ENCODE measurements at places on chromosomes 6 and 20.

GRCh38 chr20:20747298-20747697 is 34.9 kb upstream of the RALGAPA2 start:
- DNase-seq = no peak

DNA sequence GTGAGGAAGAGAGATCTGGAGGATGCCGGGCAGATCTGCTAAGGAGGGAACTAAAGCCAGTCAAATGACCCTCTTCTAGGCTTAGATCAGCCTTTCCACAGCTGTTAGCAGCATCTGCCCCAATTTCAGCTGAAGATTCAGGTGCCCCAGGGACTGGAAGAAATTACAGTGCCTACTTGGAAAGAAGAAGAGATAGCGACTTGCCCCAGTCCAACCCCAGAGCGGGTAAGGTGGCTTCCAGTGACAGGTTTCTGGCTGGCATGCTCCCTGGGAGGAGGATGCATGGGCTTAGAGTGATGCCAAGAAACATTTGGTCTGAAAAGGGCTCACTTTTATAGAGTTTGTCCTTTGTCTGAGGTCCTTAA is 620 bp downstream of the TJAP1 start:
- DNase-seq = no peak

GRCh38 chr20:21562656-21563055 is 48.8 kb upstream of the NKX2-2 start:
- DNase-seq = no peak

- DNase-seq = peak; percentile 55
Measured at GRCh38 chr20:62921119-62921687, 5.1 kb downstream of the DIDO1 start.

- DNase-seq = no peak
Measured at GRCh38 chr20:58229198-58229798, 845 bp upstream of the ANKRD60 start.

DNA sequence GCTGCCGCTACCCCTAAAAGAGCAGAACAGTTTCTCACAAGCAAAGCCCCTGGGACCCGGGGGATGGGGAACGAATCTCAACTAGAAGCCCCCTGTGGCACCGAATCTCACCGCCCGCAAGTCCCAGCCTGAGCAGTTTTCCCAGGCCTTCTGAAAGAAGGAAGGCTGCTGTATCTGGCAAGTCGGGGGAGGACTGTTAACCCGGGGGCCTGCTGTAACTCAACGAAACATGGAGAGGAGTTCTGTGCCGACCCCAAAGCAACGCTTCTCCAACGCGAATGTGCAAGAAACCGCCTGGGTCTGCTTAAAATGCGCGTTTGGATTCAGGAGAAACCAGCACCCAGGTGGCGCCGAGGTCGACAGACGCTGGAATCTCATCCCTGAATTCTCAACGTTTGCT is 34.2 kb downstream of the DLL1 start:
- no peak for DNase-seq

DNA sequence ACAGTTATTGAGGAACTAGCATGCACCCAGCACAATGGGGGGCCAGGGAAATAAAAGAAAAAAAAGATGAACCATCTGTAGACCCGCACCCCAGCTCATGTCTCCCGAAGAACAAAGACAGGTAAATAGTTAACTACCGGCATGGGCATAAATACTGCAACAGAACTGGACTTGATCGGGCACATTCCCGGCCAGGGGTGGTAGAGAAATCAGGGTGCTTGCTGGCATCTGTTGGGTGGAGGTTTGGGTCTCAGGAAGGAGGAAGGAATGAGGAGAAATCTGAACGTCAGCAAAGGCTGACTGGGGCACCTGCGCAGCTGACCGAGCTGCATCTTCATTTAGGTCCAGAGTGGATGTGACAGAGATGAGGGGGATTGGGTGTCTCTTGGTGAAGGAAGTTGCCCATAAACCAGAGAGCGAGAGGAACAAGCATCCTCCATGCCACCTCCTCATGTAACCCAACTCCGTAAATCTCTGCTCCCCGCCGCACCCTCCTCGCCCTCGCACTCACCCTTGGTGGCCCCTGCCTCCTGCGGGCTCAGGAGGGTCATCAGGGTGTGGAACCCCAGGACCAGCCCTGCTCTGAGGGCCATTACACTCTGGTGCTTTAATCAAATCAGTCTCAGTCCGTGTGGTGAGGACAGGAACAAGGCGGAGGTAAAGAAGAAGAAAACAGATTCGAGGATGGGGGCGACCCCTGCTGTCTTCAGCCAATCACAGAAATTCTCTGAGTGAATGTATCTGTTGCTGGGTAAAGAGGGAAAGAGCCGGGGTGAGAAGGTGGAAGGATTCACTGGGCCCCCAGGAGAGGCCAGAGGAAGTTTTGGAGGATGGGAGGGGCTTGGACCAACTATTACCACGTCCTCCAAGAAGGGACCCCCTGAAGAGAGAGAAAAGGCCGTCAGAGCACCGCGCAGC is at the start of gene HLA-DOA:
Gene HLA-DOA, minus strand, starts transcription at position 648 of the 918 bp plus-strand sequence.
- peak; percentile 72 for DNase-seq

GRCh38 chr6:64224819-64225218 is 589.2 kb downstream of the PHF3 start:
- DNase-seq = peak; percentile 12

DNA sequence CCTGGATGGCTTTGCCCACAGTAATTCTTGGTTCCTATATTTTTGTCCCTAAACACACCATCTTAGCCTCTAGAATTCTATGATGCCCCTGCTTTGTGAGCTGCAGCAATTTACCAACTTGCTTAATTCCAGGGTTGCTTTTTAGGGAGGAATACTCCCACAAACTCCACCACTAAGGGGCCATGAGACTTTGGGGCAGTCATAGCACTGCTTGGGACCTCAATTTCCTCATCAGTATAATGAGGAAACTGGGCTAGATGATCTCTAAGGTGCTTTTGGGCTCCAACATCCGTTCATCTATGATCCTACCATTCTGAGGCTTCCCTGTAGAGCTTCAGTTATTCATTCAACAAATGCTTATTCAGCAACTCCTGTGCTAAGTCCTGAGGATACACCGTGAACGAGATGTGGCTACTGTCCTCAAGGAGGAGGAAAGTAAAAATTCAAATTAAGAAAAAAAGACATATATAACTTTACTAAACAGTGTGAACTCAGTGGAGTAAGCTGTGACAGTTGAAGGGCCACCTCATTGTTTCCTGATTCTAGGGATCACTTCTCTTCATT is 75.3 kb downstream of the PRDM1 start:
- no peak for DNase-seq

GRCh38 chr6:105014448-105014847 is 57.5 kb downstream of the LIN28B start:
- no peak for DNase-seq

DNA sequence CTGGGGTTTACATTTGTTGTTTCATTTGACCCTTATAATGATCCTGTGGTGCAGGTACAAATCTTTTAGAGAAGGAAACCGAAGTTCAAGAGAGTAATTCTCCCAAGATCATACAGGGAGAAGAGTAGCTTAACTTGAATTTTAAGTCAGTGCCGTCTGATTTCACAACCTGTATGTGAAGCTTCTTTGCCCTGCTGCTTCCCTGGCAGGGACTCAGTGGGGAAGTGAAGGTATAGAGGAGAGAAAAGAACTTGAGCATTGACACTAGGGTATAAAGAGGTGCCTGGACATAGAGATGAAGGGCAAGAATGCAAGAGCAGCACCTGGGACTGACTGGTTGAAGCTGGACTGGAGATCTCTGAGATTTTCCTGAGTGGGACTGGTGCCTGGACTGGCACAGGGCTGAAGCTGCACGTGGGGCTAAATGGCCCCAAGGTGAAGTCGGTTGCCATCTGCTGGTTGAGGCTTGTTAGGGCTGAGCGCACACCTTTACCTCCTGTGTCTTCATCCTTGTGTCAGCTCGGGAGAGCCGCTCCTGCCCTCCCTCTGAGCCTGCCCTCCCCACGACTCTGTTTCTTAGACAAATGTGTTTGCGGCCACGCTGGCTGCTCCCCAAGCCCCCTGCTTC is 41.8 kb downstream of the FARS2 start:
- DNase-seq = no peak

- DNase-seq = peak; percentile 85
Measured at GRCh38 chr6:53986165-53986720, 125.0 kb upstream of the MLIP start.

DNA sequence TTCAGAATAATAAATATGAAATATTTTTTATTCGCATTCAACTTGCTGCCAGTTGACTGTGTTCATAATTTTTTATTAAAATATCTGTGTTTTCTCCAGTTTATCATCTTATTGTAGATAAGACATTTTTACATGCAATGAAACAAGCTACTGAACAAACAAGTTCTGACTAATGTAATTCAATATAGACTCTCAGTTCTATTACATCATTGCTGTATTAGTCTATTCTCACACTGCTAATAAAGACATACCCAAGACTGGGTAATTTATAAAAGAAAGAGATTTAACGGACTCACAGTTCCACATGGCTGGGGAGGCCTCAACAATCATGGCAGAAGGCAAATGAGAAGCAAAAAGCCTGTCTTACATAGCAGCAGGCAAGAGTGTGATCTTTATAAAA is 1357.7 kb upstream of the CITED2 start:
- DNase-seq = no peak

DNA sequence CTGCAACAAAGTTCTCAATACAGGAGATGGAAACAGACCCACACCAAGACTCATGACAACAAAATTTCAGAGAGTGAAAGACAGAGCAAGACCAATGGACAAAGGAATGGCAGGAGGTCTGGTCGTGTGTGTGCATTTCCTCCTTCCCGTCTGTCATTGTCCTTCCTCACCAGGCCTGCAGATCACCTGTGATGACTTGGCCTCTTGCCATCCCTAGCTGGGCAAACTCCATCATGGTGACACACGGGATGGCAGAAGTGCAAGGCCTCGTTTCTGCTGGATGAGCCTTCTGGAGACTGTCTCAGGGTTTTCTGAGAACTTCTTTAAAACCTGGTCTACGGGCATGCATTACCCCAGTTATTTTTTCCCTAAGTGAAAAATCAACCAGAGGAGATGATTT is 49.2 kb downstream of the RPP21 start:
- no peak for DNase-seq

DNA sequence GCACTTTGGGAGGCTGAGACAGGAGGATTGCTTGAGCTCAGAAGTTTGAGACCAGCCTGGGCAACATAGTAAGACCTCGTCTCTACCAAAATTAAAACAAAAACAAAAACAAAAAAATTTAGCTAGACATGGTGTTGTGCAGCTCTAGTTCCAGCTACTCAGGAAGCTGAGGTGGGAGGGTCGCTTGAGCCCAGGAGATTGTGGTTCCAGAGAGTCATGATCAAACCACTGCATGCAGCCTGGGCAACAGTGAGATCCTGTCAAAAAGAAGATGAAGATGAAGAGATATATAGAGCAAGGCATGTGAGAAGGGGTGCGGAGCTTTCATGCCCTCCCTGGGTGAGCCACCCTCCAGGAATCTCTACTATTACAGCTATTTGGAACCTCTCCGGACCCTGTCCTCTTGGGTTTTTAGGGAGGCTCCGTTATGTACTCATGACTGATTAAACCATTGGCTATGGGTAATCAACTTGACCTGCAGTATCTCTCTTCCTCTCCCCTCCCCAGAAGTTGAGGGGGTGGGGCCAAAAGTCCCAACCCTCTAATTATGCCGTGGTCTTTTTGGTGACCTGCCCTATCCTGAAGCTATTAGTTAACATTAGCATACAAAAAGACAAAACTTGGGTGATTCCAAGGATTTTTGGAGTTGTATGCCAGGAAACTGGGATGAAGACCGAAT is 9.0 kb downstream of the POLH start:
- no peak for DNase-seq

DNA sequence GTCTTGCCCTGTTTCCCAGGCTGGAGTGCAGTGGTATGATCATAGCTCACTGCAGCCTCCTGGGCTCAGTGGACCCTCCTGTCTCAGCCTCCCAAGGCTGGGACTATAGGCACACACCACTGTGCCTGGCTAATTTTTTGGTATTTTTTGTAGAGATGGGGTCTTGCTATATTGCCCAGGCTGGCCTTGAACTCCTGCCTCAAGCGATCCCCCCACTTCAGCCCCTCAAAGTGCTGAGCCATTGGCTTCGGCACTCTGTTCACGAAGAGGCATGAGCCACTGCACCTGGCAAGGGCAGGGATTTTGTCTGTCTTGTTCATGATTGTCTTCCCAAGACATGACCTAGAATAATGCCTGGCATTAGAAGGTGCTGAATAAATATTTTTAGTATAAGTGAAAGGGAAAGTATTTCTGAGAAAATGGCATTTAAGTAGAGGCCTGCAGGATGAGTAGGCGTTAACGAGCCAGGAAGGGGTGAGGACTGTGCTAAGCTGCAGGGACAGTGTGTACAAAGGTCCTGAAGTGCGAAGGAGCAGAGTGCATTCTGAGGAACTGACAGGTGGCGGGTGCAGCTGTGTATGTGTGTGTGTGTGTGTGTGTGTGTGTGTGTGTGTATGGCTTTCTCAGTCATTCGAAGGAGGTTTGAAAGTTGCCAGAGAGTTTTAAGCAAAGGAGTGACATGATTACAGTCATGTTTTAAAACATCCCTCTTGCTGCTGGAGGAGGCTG is 43.0 kb downstream of the VEGFA start:
- DNase-seq = peak; percentile 45

DNA sequence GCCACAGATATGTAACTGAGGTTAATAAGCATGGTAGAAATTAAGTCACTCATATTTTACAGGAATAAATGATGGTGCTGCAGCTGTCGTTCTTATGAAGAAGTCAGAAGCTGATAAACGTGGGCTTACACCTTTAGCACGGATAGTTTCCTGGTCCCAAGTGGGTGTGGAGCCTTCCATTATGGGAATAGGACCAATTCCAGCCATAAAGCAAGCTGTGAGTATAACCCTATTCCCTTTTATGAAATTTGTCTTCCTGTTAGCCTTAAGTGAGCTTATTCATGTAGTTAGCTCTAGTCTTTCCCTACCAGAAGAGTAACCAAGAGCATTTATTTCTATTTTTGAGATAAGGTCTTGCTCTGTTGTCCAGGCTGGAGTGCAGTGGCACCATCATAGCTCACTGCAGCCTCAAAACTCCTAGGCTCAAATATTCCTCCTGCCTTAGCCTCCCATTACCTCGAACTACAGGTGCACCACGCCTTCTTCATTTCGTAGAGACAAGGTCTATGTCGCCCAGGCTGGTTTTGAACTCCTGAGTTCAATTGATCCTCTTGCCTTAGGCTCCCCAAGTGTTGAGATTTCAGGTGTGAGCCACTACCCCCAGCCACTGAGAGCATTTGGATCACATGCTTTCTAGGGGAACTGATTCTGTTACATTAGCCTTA is 12.0 kb downstream of the TCP1 start:
- DNase-seq = no peak

GRCh38 chr6:116168148-116168547 is 42.2 kb upstream of the COL10A1 start:
- no peak for DNase-seq

DNA sequence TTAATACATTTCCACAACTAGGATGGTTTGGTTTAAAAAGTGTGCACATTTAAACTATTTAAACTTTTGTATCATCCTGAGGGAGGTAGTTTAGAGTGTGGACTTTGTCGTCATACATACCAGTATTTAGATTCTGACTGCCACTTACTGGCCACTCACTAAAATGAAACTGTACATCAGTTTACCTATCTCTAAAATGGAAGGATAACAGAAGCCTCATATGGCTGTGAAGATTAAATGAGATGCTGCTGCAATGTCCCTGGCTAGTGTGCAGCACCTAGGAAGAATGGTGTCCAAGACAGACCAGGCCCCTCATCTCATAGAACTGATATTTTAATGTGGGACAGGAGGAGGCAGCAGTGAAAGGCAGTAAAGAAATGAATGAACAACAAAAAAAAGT is 12.0 kb upstream of the PKIG start:
- no peak for DNase-seq

All from muscle of leg (tissue), 16 donors.